Stimulated activated CD4-positive, alpha-beta T cell treated with anti-CD3 and anti-CD28 coated beads, Interleukin-1b, Interleukin-23, amount 100 ng/mL, for 1 hour (primary cell): ENCODE measurements at places on chromosomes 7 and 10.

GRCh38 chr7:24555184-24555583 is 18.1 kb upstream of the PALS2 start:
- no peak for DNase-seq

- no peak for DNase-seq
Observed at GRCh38 chr10:2660276-2660675, 407.1 kb upstream of the PFKP start.

DNA sequence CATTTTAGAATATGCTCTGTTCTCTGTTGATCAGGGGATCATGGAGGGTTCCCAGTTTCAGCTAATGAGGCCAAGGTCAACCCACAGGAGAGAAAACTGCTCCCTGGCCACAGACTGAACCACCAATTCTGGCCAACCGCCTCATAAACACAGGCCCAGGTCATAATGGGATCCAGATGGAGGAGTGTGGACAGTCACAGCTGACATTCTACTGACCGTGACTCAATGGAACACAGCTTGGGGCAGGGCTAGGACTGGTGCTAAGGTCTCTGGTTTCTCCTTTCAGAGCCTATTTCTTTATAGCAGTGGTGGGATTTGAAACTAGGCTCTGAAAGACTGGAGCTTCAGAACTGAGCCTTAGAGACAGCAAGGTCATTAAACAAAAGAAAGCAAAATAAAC is 68.3 kb downstream of the HIPK2 start:
- no peak for DNase-seq

DNA sequence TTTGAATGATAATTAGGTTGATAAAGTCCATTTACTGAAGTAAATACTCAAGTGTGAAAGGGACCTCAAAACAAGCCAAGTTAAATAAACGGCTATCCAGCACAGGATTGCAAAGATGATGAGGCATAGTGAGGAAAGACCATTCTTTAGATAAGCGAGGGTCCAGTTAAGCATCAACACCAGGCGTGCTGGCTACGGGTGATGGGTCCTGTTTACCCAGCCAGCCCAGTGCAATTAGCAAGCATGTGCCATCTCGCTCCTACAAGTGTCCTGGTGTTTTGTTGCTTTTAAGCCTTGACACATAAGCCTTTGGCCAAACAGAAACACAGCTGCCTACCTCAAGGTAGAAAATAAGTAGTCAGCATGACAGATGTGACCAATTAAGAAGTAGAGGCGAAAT is 7.1 kb downstream of the NEBL start:
- DNase-seq, result no peak

- no peak for DNase-seq
Observed at GRCh38 chr7:156177422-156178055, 365.3 kb upstream of the SHH start.

- DNase-seq, result no peak
Observed at GRCh38 chr7:120869700-120870099, 11.8 kb upstream of the TSPAN12 start.

DNA sequence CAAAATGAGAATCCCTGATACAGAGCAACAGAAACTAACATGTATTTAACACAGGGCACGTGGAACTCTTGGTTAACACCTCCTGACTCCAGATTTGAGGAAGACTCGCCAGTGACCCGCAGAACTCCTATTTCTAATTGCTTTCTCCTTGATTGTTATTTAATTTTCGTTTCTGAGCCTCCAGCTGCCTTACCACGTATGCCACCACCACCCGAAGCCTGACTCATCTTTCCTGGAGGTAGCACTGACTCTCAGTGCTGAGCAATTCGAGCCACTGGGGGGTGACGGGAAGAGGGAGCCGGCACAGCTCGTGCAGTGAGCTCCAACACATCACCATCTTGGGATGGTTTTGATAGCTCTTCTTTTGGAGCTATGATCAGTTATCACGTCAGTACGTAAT is 273.9 kb upstream of the MGMT start:
- no peak for DNase-seq

- DNase-seq, result no peak
Observed at GRCh38 chr10:3239920-3240894, 67.6 kb upstream of the PITRM1 start.

DNA sequence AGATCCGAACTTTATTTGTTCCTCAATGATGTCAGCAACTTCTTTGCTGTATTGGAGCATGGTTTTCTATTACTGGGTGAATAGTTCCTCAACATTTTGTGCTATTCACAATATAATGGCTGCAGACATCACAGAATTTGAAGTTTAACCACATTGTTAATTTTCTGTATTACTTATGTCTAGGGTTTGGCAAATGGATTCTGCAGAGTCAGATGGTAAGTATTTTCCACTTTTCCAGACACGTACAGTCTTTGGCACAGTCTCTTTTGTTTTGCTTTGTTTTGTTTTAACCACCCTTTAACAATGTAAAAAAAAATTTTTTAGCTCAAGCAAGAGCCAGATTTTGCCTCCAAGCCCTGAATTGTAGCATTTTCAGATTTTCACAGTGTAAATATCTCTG is 36.8 kb upstream of the FOXK1 start:
- no peak for DNase-seq

- DNase-seq, result no peak
Observed at GRCh38 chr10:48947690-48948469, 8.2 kb upstream of the LRRC18 start.

GRCh38 chr10:75575940-75576339 is 144.5 kb downstream of the LRMDA start:
- DNase-seq, result no peak

DNA sequence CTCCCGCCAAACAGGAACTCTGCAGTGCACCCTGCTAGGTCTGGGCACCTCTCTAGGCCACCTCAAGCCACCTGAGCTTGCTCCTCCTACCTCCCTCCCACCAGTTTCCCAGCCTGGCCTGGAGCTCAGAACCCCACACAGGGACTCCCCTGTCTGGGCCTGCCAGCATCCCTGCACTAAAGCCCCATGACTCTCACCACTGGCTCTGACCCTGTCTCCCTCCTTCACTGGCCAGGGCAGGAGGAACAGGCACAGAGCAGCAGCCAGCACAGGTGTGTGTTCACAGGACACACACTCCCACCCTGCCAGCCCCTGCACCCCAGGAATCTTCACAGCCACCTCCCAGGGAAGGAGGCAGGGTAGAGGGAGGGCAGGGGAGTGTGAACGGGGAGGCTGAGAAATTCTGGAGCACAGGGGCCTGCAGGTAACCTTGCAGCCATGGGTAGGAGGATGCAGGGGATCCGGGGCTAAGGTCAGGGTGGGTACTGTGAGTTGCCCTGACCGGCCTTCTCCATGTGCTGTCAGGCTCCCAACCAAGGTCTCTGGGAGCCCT is 13.9 kb upstream of the ANTXRL start:
- no peak for DNase-seq

- DNase-seq, result no peak
Observed at GRCh38 chr7:95907337-95907736, 135.0 kb downstream of the DYNC1I1 start.

GRCh38 chr10:72455889-72456595 is 101.3 kb upstream of the DNAJB12 start:
- no peak for DNase-seq

DNA sequence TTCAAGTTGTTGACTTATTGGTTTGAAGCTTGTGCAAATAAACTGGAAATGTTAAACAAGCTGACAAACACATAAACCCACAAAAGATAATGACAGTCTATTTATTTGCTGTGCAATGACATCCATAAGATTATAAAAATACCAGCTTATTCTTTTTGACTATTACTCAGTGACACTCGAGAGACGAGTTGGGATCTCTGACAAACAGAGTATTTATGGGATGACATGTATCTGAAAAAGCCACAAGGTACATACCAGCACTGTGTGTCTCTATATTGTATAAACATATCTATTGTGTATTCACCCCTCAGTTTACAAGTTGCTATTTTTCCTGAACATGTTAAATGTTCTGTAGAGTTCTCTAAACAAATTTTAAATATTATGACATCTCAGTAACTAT is 88.9 kb downstream of the CHRM2 start:
- no peak for DNase-seq

DNA sequence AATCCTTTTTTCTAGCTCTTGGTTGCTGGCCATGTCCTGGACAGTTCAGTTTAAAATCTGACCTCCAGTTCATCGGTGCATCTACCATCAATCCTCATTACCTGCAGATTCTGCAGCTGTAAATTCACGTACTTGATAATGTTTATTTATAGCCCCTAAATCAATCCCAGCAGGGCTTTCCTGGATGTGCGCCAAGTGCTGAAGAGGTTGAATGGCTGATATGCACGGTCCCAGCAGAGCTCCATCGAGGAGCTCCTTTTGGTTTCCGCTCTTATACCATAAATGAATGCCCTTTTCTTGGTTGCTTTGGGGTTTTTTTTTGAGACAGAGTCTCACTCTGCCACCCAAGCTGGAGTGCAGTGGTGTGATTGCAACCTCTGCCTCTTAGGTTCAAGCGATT is 91.2 kb upstream of the CCZ1B start:
- no peak for DNase-seq

- no peak for DNase-seq
Observed at GRCh38 chr7:23709081-23709750, 803 bp upstream of the STK31 start.

GRCh38 chr10:69407621-69408301 is 9.0 kb downstream of the TACR2 start:
- DNase-seq, result no peak

- no peak for DNase-seq
Observed at GRCh38 chr7:24456526-24457218, 116.6 kb upstream of the PALS2 start.

- no peak for DNase-seq
Observed at GRCh38 chr7:25054819-25055519, 70.1 kb downstream of the CYCS start.

DNA sequence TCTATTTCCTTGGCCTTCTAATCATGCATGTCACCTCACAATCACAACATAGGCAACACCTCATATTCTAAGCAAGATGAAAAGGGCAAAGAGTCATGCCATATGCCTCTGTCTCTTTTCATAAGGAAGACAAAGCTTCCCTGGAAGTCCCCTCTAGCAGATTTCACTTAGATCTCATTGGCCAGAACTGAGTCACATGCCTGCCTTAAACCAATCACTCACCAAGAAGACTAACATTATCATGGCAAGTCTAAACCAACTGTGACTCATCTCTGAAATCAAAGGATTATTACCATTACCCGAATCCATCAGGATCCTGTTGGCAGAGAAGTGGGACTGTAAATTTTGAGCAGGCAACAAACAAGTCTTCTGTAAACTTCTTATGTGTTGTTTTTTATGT is 27.8 kb downstream of the CAV1 start:
- no peak for DNase-seq

- no peak for DNase-seq
Observed at GRCh38 chr7:100604976-100605911, 3.1 kb downstream of the PCOLCE start.

GRCh38 chr10:103140469-103140868 is 52.6 kb downstream of the NT5C2 start:
- DNase-seq, result no peak

GRCh38 chr10:44478876-44479705 is 94.2 kb upstream of the CXCL12 start:
- no peak for DNase-seq

GRCh38 chr7:124351950-124352349 is 319.1 kb upstream of the TMEM229A start:
- DNase-seq, result no peak

- DNase-seq, result no peak
Observed at GRCh38 chr7:115658223-115658622, 372.3 kb downstream of the TFEC start.

DNA sequence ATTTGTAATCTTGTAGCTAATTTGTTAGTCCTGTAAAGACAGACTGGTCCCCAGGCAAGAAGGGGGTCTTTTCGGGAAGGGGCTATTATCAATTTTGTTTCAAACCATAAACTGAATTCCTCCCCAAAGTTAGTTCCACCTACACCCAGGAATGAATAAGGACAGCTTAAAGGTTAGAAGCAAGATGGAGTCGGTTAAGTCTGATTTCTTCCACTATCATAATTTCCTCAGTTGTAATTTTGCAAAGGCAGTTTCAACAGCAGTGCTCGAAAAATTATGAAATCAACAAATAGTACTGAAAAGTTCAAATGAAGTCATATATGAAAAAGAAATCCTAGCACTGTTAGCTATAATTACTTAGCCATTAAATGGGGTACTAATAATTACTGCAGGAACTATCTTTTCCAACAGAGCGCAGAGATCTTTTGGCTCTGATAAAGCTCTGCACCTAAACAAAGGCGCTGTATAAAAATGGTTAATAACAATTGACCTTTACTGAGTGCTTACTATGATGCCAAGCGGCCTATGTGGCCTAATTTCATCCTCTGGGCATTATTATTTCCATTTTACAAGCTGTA is 756 bp upstream of the SEC24C start:
- DNase-seq, result no peak

- DNase-seq, result no peak
Observed at GRCh38 chr7:34087892-34088891, 182.9 kb downstream of the BMPER start.

- no peak for DNase-seq
Observed at GRCh38 chr7:29607889-29608288, 44.3 kb downstream of the PRR15 start.

DNA sequence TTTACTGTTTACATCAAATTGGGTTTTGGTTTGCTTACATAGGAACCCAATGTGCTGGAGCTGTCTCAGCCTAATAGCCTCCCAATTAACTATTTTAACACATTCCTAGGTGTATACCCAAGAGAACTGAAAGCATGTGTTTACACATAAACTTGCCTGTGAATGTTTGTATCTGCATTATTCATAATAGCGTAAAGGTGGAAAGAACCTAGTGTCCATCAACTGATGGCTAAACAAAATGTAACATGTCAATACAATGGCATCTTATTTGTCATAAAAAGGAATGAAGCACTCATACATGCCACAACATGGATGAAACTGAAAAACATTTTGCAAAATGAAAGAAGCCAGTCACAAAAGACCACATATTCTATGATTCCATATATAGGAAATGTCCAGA is 160.6 kb upstream of the EEPD1 start:
- DNase-seq, result no peak

DNA sequence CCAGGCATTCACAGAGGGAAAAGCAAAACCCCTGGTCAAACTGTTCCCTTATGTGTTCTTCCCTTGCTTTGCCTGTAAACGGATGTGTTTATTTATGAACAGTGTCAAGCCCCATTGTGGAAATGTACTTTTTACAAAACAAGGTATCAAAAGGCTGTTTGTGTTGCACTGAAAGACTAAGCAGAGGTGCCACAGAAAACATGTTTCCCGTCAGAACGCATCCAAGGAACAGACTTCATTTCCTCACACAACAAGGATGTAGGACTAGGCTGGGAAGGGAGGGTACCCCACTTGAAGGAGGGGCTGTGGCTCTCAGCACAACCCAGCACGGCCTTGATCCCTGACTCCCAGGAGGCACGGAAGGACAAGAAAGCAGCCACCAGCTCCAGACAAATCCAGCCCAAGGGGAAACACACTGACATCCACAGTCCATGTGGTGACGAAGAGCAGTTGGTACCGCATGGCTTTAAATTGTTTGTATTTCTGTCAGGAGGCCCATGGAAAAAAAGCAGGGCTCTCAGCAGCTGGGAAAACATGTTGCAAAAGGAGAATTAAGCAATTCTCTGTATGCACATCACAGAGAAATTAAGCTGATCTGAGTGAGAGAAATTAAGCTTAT is 85.6 kb downstream of the RNF216 start:
- DNase-seq, result no peak

GRCh38 chr7:121832347-121832746 is 40.6 kb upstream of the PTPRZ1 start:
- no peak for DNase-seq
